Activated T-cell treated with anti-CD3 and anti-CD28 coated beads, Interleukin-2, amount 50 U/mL, for 72 hours (primary cell): ENCODE measurements at places on chromosomes 3 and 15.

- DNase-seq = no peak
Observed at GRCh38 chr3:12180631-12181030, 21.9 kb upstream of the TIMP4 start.

GRCh38 chr3:129553719-129554118, 10.7 kb downstream of the H1-8 start:
- DNase-seq = no peak

- no peak for DNase-seq
Observed at GRCh38 chr3:161913786-161914389, 417.3 kb downstream of the OTOL1 start.

GRCh38 chr15:70426096-70426821, 328.5 kb upstream of the TLE3 start:
- no peak for DNase-seq

DNA sequence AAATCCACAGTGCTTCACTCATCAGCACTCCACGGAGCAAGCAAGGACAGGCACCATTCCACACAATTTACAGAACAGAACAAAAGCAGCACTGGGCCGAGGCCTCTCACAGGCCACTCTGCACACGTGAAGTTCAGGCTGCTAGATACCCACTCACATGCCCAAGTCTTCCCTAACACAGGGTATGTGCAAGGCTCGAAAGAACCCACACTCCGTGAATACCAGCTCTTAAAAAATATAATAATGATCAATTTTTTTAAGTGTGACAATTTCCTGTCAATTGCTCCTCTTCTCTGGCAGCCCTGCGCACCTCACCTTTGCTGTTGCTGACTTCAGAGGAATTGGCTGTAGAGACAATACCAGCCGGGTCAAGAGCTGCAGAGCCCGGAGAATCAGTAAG, 19.0 kb downstream of the XPC start:
- DNase-seq = no peak

DNA sequence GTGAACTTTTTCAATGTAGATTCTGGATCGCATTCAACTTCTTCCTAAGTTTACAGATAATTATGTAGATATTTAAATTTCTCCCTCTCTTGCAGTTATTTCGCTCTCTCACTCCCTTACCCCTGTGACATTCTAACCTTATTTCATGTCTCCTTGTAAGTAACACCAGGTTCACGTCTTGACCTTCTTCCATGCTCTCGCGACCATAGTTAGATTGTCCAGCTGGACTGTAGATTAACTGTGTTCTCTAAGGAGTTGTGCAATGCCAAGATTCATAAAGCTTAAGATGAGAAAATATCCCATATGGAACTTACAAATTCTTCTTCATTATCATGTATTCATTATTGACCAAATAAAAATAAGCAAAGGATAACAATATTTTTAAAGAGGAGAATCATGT, 430.5 kb downstream of the GABRG3 start:
- no peak for DNase-seq

- no peak for DNase-seq
Observed at GRCh38 chr15:34584330-34584668, 848 bp upstream of the GOLGA8B start.

- peak; percentile 73 for DNase-seq
Observed at GRCh38 chr3:196081002-196081833, 672 bp downstream of the TFRC start.

DNA sequence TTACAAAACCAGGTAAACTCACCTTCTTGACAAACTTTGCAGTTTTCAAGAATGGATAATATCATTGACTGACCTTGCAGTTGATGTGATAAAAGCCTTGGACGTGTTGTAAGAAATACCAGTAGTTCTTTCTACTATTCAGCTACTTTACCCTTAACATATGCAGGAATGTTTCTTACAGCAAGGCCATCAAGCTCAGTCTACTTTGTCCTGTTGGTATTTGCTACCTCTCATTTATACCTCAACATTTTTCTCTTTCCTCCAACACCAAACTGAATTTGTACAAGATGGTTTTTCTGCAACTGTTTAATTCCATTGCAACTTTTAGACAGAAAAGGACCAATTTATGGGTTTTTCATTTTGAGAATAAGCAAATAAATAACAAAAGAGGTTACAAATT, 147.4 kb upstream of the BCHE start:
- no peak for DNase-seq

DNA sequence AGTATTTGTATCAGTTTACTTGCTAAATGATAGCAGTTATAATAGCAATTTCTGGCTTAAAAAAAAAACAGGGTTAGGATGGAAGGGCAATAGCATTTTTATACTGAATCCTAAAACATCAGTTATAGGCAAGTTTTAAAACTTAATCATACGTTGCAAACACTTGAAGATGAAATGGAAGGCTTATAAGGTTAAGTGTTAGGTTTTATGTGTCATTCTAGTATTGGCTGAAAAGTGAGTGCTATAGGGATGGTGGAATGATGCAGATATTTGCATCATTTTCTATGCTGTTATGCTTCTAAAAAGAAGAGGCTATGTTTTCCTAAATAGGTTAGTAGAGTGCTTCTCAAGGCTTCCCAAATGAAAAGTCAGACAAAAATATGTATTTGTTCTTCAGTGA, 23.3 kb downstream of the ARIH1 start:
- no peak for DNase-seq

DNA sequence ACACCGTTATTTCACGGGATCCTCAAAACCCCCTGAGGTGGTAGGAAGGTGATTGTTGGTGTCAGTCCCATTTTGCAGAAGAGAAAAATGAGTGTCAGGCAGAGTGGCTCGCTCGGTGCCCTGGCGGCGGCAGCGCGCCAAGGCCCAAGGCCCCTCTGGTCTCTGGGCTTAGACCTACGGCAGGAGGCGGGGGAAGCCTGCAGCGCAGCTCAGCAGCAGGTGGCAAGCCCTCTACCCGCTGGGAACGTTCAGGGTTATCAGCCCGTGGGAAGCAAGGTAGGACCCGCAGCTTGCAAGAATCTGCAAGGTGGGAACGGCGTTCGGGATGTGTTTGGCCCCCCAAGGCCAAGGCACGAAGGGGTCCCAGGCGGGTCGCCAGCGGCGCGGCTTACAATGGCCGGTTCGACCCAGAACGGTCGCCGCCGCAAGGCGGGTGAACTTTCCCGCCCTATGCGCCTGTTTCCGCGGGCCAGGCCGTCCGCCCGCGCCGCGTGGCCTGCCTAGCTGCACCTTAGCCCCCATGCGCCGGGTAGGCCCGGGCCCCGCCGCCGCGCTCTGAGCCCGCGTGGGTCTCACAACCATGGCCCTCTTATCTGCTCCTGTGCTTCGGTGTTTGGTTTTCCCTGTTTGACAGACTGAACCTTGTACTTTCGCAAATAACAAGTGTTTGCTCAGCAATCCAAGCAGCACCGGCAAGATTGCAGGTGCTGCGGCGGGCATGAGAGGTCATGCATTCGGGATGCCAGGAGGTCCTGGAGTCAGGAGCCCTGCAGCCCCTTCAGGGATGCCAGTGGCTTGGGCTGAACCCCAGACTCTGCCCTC, 39.7 kb downstream of the CCNL1 start:
- no peak for DNase-seq

GRCh38 chr3:145557405-145557804, 603.6 kb downstream of the PLOD2 start:
- DNase-seq = no peak

DNA sequence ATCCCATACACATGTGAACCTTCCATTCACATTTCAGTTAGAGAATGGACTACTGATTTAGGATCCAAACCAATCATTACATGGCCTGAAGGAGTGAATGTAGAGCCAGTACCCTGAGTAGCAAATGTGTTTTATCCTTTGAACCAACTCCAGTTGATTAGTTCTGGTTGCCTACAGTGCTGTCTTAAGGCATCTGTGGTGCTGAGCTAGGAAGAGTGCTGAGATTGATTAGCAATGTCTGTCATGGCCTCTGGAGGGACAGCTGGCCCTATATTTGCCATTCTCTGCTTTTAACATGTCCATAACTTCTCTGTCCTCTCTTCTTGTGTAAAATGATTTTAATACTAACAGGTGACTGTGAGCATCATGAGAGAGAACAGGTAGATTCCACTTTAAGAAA, 11.1 kb downstream of the LRTM1 start:
- DNase-seq = no peak

DNA sequence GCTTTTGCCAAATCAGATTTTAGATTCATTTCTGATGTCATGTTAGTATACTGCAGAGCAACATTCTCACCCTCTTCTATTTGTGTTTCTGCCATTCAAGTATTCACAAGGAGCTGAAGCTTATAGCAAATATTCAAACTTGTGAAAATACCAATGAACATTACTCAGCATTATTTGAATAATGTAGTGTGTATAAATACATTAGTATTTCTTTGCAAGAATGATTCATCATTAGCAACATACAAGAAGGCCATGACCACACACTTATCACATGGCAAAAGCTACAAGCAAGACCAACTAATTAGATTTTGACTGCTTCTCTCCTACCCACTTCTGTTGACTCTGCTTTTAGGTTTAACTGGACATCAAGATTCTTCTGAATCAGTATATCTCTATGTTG, 124.9 kb downstream of the IGSF11 start:
- no peak for DNase-seq

DNA sequence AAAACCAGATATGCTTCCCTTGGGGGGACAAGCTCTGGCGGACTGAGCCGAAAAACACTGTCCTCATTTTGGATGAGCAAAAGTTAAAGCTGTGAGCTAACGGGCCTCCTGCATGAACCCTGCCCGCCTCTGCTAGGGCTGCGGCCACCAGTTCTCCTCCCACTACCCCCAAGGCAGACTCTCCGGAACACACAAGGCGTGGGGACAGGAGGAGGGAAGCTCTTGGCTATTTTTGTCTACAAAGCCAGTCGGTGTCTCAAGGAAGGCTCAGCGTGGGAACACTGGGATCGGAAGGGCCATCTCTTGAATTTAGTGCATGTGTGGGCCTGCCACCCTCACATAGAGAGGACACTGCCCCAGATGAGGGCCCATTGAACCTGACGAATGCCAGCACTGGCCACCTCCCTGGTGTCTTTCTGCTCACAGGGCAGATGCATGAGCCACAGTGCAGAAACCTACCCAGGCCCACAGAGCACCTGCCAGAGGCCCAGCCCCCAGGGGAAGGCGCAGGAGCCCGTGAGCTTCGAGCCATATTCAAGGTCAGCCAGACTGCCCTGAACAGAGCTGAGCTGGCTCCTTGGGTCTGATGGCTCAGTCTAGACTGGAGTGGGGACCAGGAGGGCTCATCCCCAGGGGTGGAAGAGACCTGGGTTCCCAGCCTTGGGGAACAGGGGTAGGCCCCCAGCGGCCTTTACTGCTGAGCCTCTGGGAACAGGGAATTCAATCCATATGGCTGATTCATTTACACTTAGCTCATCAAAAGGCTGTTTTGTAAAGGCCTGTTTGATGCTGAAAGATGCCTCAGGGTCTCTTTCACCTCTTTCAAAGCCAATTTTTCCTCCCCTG, 38.3 kb downstream of the HCN4 start:
- no peak for DNase-seq

DNA sequence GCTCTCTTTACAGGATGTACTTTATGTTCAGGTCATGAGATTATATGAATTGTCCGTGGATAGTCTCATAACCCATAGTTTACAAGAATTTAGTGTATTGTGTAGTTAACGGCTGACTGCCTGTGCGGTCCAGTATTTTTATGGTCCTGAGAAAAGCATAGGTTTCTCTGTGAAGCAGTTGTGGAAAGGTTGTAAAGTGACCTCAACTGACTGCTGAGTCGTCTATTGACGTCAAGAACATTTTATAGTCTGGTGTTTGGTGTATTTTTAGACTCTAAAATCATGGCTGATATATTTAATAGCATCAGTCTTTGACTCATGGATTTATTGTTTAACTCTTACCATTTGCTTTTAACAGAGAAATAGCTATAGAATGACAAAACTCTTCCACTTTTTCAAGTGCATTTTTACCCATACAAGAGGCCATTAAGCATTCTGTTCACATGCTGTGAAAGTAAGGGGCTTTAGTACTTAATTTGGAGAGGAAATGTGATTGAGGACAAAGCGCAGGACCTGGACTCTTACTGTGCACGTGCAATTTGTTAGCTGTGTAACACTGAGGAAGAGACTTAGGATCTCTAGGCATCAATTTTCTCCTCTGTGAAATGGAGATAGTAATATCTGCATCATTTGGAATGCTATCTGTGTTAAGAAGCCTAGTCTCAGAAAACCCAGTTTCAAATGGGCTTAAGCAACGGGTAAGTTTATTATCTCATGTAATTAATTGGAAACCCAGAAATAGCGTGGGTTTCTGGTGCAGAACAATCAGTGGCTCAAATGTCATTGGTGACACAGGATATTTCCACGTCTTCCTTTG, 240.8 kb downstream of the NFKBIZ start:
- DNase-seq = no peak

DNA sequence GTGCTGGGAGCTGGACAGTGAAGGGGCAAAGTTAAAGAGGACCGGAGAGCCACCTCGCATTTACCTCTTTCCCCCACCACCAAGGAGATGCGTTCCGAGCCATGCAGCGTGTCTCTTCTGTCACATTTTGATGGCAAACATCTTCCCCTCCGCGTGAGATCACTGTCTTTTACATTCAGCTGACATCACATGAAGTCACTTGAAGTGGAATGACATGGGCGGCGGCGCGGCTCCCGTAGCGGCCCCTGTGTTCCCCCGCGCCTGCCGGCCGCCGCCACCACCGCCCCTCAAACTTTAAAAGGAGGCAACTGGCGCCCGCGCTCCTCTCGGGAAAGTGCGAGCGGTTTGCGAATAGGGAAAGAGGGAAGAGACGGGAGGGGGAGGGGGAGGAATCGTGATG, at the start of gene FEZF2:
Gene FEZF2, minus strand, starts transcription at position 336 of the 400 bp plus-strand sequence. CDS start 682 bp downstream, outside the sequence.
- no peak for DNase-seq

DNA sequence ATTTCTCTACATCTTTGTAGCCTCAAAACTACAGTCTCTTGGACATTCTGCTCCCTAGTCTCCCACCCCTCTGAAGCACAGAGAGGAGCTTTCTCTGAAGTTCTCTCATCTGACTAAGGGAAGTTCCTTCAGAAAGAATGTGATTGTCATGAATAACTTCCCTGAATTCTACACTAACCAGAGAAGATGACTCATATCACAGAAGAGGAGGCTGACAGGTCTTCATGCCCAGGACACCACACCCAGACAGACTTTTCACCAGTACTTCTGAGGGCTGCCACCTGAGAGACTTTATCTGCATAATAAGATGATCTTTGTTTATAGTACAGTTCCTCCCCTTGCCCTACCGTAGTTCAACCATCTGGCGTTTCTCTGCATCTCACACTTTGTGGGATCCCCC, 52.8 kb downstream of the CDIN1 start:
- DNase-seq = no peak

- no peak for DNase-seq
Observed at GRCh38 chr3:106420628-106421027, 551.8 kb upstream of the CBLB start.

GRCh38 chr15:81024936-81025335, 24.2 kb downstream of the TLNRD1 start:
- DNase-seq = no peak

DNA sequence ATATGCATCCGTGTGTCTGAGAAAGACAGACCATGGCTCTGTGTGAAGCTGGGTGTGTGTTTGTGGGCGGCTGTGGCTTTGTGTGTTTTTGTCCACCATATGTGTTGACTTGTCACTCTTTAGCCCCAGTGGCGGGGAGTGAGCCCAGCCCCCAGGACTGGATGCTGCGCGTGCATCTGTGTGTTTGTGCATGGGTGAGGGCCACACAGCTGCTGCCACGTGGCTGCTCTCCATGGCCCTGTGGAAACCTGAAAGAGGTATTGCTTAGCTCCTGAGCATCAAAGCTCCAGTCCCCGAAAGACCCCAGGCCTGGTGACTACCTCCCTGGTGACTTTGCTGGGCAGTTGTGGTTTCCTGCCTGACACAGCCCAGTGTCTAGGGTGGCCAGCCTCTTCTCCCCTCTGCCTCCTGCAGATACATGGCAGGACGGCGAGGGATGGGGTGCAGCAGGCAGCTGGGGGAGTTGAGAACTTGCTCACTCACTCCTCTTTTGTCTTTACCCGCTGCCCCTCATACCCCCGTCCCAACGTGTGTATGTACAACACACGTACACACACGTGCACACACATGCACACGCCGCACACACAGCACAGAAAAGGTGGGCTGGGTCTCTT, 6.5 kb downstream of the EPHB3 start:
- no peak for DNase-seq
